ENCODE measurements at places on chromosomes 7 and 10. TPM values are rescaled to one million over a fixed set of nuclear protein-coding genes. Genes with fewer than 3 reads are reported as not detected.

GRCh38 chr10:19815731-19816410 is 361 bp upstream of the PLXDC2 start:
- peak; percentile 76 for DNase-seq

DNA sequence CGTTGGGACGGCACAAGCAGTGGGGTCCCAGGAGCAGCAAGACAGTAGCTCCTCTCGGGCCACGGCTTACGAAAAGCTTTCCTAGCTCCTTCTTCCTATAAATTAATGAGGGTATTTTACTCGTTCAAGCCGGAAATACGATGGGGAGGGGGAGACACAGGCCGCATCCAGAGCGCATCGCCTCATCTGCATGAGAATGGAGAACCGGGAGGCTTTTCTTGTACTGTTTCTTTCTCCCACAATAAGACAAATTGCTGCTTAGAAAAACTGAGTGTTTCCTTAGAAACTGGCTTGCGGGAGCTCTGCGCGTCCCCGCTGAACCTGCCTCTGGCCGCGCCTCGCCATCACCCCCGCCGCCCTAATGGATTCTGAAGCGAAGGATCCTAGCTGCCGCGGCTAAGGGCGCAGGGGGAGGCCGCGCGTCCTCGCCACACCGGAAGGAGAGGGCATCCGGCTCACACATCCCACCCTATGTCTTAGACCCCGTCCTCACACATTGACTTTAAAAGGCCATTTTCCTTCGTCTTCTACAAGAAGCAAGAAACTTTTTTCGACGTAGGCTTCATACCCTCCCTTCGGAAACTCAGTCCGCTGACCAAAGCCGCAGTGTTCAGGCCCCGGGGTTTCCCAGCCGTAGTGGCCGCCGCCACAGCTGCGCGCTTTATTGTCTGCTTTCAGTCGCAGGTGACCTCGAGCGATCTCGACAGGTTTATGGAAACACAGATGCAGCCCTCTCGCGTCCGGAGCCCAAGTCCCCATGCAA is 8.8 kb downstream of the NXPH1 start:
- no peak for DNase-seq

DNA sequence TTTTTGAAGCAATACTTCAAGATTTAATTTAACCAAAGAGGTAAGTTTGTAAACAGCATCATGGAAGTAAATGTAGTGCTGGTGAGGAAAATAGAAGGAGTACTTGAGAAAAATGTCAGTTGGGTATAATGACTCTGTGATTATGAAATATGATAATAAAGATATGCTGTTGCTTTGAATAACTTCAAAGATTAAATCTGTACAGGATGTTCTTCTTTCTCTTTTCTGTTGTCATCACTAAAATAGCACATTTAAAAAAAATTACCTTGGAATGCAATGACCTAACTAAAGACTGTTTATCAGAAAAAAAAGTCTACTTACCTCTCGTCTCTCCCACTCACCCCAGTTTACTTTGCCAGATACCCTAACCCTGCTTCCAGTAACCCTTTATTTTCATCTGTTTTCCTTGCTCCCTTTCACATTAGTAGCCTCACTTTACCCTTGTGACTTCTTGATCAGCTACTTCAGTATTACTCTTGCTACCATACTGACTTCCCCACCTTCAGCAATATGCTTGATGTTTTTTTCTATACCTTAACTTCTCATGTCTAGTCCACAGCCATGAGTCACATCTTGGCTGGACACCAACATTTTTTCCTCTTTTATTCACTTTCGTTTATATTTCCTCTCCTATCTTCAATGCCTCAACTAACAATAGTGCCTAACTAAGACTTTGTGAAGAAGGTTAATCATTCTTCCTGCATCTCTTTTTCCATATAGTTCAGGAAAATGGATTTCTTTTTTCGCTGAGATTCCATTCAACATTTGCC is 29.7 kb upstream of the TAS2R16 start:
- no peak for DNase-seq

- no peak for DNase-seq
These were observed 613.1 kb downstream of the KCNMA1 start for GRCh38 chr10:77024461-77024860.

GRCh38 chr7:151895631-151896031 is 18.7 kb upstream of the PRKAG2 start:
- DNase-seq, result no peak

DNA sequence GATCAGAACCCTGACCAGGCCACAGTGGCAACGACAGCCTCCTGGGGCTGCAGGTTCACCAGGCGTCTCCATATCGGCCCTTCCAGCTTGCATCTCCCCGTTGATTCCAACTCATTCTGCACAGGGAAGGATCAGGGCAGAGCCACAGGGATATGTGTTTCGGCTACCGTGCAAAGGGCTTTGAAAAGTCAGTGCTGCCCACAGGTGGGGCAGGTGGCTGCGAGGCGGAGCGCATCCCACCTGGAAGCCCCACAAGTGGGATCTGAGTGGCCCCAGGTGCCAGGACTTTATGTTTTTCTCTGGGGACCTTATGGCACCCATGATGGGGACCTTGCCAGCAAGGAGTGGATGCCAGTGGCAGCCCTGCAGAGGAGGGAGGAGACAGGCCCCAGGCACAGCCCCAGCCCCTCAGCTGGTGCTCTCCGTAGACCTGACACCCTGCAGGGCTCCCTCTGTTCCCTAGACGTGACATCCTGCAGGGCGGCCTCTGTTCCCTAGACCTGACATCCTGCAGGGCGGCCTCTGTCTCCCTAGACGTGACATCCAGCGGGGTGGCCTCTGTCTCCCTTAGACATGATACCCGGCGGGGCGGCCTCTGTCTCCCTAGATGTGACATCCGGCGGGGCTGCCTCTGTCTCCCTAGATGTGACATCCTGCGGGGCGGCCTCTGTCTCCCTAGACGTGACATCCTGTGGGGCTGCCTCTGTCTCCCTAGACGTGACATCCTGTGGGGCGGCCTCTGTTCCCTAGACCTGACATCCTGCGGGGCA is 189.4 kb downstream of the ELFN1 start:
- no peak for DNase-seq

DNA sequence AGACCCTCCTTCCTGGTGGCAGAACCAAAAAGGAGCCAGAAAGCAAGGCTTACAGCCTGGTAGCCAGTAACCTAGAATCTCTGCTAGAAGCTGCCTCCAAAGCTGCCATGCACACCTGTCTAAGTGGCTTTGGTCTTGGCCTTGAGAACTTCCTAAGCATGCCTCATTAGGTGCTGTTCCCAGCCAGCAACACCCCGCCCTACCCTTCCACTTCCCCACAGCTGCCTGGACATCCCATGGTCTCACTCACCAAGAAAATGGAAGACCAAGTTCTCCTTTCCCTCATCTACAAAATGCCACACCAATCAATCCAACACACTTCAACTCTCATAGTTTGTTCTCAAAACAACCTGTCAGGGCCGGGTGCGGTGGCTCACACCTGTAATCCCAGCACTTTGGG is 4.2 kb downstream of the PSAP start:
- DNase-seq, result no peak

DNA sequence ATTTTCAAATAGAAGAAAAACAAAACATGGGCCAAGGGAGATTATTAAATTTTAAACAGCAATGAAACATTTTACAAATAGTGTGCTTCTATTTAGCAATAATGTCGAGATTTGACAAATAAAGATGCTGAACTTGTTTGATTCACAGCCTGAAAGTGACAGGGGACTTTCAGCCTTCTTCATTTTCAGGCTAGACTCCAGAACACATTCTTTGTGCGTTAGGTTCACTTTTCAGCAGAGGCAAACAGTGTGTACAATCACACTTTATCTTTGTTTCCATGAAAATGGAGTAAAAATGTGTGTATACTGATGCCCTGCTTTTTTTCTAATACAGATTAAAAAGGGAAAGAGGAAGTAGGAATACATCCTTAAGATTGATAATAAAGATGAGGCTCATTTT is 35.6 kb downstream of the FAM171A1 start:
- peak; percentile 62 for DNase-seq

TAS2R40 gene
- not detected for total RNA-seq

ADARB2 gene
- total RNA-seq, result 0.10 TPM

LAMB1 gene
- total RNA-seq, result 212 TPM

CDNF gene
- total RNA-seq, result 3.2 TPM

SORCS1 gene
- total RNA-seq, result 1.9 TPM

ATRNL1 gene
- total RNA-seq, result 24.4 TPM

PPP1R17 gene
- total RNA-seq, result not detected

Data from skin of body (tissue), 3 donors.